Activated CD4-positive, alpha-beta T cell treated with anti-CD3 and anti-CD28 coated beads, Interleukin-2, amount 10 ng/mL, durations not matched to agents 7 days and 5 days (primary cell): ENCODE measurements at places on chromosomes 11 and 22.

- DNase-seq: no peak
Measured at GRCh38 chr11:107265591-107266121, 192.0 kb downstream of the CWF19L2 start.

- no peak for DNase-seq
Measured at GRCh38 chr11:124219126-124219525, 21.8 kb upstream of the OR8G1 start.

GRCh38 chr11:75014129-75014528 lies 25.4 kb downstream of the NEU3 start:
- DNase-seq: no peak

DNA sequence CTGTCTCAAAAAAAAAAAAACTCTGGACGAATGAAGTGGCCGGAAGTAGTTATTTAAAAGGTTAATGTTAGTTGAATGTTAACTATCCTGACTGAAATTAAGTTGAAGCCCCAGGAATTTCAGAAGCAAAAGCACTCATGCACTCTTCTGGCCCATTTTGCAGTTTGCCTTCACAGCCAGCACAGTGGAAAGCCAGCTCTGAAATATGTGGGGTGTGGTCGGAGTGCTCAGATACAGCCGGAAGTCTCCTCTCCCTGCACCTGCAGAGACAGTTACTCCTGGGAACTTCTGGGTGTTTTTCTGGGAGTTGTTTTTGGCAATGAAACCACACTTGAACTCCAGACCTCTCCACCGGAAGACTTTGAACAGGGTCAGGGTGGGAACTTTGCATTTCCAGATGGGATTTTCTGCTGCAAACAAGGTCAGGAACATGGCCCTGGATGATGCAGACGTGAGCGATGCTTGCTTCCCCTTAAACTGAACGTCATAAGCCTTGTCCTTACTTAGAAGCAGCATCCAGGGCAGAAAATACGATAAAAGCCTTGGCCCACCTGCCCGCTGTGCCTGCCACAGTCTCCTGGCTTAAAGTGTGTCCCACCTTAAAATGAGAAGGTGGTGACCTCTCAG lies 21.5 kb upstream of the CABP2 start:
- no peak for DNase-seq

DNA sequence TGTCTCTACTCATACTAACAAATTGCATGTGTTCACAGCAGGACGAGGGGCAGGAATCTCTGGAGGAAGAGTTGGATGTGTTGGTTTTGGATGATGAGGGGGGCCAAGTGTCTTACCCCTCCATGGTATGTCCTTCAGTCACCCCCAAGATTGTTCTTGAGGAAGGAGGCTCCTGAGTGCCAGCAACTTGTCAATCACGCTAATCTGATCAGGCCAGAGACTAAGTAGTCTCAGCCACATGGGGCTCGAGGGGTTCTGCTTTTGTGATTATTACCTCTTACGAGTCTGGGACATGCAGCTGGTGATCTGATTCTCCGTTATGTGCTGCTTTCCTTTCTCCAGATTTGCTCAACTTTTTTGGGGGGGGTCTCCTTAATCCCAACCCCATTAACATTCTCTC lies 54.3 kb downstream of the CTNND1 start:
- no peak for DNase-seq

- no peak for DNase-seq
Measured at GRCh38 chr22:17201285-17201945, 17.8 kb downstream of the ADA2 start.

- DNase-seq: no peak
Measured at GRCh38 chr11:67052891-67053290, 3.8 kb upstream of the RHOD start.
